ENCODE measurements at places on chromosomes 3 and 15.

DNA sequence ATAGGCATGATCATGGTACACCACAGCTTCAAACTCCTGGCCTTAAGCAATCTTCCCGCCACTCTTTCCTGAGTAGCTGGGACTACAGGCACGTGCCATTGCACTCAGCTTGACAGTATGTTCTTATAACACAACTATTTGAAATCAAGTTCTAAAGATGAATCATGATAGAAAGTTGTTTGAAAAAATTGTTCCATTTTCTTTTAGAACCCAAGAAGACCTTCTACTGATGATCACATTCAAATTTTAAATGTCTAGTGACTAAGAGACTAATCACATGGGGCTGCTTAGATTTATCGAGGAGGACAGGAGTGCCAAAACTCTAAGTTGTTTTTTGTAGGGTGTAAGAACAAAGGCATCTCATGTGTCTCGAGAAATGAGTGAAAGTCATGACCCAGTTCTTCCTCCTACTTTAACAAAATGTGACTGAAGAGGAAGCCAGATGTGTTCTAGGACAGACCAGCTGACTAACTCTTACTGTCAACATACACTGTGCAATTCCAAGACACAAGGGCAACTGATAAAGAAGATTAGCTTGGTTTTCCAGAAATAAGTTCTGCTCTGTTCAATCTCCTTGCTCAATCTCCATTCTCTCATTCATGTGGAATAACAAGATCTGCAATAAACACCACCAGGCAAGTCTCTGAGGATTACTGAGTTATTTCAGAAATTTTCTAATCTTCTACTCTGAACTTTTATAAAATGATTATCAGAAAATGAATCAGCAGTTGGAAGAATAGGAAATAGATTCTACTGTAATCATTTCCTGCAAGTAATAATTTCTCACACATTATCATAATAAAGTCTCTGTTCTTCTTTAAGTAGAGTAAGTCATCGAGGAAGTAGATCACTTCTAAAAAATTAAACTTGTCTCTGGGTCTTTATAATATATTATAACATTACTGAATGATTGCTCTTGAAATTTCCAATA lies 122.6 kb upstream of the CCNL1 start:
- no peak for DNase-seq

DNA sequence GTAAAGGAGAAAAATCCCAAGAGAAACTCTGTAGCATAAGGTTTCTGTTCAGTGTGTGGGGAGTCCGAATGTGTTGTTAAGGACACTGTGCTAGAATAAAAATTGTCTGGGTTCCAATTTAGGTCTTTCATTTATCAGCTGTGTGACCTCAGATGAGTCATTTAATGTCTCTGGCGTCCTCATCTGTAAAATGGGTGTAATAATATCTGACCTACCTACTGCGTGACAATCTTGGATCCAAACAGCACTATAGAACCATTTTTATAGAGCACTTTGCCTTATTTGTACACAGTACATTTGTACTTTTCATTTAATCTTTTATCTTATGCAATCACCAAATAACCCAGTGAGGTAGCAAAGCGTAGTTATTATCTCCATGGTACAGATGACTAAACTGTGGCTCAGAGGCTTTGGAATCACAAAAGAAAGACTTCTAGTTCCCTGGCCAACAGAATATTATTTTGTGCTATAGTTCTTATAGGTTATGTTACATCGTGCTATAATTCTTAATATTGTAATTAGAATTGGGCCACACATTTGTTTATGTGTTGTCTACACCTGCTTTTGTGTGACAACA lies 46.6 kb upstream of the TNIK start:
- no peak for DNase-seq

DNA sequence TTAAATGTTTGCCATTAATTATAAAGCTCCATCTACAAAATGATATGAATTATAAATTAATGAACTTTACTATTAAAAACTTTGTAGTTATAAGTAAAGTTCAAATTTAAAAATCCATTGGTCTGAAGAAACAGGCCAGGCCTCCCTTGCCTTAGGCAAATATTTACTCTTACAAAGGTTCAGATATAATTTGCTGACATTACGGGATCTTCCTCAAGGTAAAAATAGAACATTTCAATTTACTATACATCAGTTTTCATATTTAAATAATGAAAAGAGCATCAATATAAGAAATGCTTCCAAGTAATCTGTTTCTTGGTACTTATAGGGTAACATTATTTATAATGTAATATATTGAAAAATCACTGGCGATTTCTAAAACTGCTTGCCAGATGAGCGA lies 3.7 kb downstream of the CMTM6 start:
- no peak for DNase-seq

DNA sequence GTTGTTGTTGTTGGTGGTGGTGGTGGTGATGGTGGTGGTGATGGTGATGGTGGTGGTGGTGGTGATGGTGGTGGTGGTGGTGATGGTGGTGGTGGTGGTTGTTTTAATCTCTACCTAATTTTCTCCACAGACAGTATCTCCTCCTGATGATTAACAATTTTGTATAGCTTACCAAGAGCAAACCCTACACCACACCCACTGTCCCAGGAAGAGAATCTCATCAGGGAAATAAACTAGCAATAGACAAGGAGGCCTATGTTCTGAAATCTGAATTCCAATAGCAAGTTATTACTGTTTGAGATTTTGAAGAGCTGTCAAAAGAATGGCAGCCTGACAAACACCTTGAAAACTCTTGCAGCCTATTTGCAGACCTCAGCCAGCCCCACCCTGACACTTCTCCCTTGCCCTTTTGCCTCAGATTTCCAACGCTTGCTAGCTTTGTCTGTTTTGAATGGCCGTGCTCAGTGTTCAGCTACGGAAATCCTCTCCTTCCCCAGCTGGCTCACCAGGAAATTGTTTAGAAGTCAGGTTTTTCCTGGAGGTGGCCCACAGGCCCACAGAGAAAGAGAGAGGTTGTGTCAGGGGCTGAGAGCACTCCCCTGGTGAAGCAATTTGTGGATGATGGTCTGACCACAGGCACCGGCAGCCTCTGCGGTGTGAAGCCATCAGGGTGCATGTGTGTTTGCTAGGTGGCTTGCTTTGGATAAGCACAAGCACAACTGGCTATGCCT lies 101.6 kb downstream of the MAGI1 start:
- DNase-seq = peak; percentile 56

- peak; percentile 58 for DNase-seq
These were observed 70.8 kb downstream of the RAB11A start for GRCh38 chr15:65939901-65940617.

DNA sequence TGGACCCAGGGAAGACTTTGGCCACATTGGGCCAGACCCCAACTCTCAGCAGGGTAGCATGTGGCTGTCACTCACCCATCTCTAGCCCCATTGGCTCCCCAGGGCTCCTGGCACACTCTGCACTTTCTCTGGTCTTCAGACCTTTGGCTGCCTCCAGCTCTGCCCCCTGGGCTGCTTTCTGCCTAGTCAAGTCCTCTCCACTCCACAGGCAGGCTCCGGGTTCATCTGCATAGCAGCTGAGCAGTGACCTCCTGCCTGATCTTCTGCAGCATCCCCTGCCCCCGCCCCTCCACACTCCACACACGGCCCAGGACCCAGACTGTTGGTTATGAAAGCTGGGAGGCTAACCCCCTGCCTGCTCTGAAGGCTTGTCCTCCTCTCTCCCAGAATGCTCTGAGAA lies 8.4 kb upstream of the C15orf39 start:
- no peak for DNase-seq

GRCh38 chr3:170092907-170093306 lies 55.1 kb downstream of the GPR160 start:
- no peak for DNase-seq

GRCh38 chr3:5057857-5058324 lies 64.2 kb upstream of the ARL8B start:
- DNase-seq = peak; percentile 86

DNA sequence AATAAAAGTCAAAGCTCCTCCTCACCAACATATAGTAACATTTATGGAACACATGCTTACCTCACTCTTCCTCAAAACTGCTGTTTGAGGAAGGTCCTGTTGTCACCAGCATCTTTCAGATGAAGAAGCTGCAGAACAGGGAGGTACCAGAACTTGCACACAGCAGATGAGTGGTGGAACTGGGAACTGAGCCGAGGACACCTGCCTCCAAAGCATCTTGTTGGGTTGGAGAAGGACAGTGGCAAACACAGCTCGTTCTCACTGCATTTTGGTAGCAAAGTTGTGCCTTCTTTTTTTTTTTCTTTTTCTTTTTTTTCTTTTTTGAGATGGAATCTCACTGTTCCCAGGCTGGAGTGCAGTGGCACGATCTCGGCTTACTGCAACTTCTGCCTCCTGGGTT lies 76.0 kb downstream of the CEMIP start:
- DNase-seq = no peak

GRCh38 chr3:188421836-188422540 lies 268.0 kb downstream of the LPP start:
- no peak for DNase-seq

GRCh38 chr3:24060055-24060454 lies 115.0 kb downstream of the NR1D2 start:
- DNase-seq = peak; percentile 88

- no peak for DNase-seq
These were observed 85.8 kb upstream of the RBMS3 start for GRCh38 chr3:29195056-29195455.

DNA sequence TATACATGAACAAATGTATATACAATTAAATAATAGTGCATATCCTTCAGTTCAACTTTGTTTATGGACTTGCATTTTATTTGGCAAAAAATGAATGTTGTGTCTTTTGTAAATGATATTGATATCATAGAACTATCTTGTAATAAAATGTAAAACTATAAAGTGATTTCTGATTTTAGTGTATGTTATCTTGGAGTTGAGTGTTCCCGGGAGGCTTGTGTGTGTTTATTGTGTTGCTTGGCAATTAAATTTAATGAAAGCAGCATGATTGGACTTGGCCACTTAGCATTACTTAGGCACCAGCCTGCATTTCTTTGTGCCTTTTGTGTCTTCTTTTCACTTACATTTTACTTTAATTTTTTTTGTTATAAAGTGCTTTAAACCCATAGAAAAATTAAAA lies 10.6 kb downstream of the ARHGEF26 start:
- no peak for DNase-seq

GRCh38 chr3:58988041-58988440 lies 61.8 kb downstream of the CFAP20DC start:
- DNase-seq = no peak

Measured in islet precursor cell (in vitro differentiated cells).